ENCODE measurements at places on chromosomes 6 and 20.

DNA sequence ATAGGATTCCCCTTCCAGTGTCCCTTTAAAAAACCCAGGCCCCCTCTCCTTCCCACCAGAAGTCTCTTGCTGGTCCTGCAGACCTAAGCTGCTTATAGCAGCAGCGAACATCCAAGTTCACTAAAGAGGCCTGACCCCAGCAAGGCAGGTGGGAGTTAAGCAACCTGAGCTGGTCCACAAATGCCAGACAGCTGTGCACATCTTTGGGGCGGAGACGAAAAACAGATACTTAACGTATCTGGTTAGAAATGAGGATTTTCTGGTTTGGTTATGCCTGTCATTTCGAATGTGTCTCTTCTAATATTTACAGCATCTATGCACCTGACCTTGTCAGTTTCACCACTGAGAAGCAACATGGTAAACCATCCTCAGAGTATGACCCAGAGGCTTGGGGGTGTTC is 87.8 kb downstream of the SLC2A10 start:
- no peak for DNase-seq

- DNase-seq: no peak
Observed at GRCh38 chr6:4606016-4606415, 170.2 kb upstream of the CDYL start.

DNA sequence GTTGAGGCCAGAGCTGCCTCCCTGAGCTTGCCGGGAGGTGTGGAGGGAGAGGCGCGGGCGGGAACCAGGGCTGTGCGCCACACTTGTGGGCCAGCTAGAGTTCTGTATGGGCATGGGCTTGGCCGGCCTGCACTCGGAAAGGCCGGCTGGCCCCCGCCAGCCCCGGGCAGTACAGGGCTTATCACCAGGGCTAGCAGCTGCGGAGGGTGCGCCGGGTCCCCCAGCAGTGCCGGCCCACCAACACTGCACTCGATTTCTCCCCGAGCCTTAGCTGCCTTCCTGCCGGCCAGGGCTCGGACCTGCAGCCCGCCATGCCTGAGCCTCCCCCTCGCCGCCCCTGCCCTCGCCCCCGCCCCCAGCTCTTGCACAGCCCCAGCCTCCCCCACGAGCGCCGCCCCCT is 472.7 kb downstream of the TFAP2A start:
- DNase-seq: no peak

- DNase-seq: no peak
Observed at GRCh38 chr6:7050004-7050403, 57.8 kb upstream of the RREB1 start.

- DNase-seq: no peak
Observed at GRCh38 chr6:129852257-129852858, 8.8 kb downstream of the TMEM244 start.

Measured in ACHN (cell line).